NCI-H1930 (cell line): ENCODE measurements at places on chromosomes 7 and 10.

- no peak for DNase-seq
Measured at GRCh38 chr10:51768886-51769465, 69.6 kb upstream of the CSTF2T start.

DNA sequence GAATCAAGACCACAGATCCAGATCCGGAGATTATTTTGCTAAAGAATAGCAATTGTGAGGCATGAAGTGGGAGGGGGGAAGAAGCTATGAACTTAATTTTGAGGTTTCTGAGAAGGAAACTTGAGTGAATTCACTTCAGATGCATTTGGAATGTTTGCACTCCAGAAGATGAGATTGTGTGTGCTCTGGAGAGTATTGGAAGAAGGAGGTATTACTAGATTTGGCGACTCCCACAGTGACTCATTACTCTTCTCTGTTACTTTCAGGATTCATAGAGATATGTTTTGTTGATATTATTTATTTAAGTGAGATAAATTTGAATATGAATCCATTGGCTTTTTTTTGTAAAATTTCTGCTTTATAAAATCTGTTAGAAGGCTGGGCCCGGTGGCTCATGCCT lies 80.7 kb downstream of the ANKRD30A start:
- DNase-seq, result no peak

DNA sequence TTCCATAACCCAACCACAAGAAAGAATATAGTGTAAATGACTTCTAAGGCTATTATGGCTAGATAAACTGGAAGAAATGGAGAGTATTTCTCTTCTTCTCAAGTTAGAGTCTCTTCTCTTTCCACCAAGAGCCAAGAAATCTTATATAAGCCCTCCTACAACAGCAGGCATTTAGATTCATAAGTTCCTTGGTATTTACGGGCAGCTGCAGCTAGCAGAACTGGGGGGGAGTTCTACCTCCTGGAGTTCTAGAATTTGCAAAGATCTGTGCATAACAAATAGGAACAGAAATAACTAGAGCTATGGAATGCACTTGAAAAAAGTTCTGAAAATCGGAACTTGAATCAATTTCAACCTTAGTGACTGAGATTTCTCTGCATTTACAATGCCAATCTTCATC lies 715.2 kb upstream of the GRM3 start:
- no peak for DNase-seq

GRCh38 chr10:121526801-121527221 lies 71.4 kb downstream of the FGFR2 start:
- DNase-seq, result no peak

DNA sequence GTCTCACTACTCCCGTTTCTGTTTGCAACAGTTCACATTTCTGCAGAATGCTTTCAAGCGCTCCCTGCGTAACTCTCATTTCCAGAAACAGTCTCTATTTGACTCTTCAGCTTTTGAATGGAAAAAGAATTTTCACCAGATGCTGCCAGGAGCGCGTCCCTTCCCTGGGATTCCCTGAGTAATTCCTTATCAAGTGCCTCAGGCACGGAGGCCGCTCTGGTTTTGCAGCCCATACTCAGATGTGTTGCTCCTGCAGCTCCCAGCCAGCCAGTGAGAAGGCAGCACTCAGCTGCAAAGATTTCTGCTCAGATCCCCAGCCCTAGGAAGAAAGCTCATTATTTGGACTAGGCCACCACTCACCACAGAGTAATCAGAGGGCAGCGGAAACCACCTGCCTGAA lies 161.1 kb upstream of the CHST15 start:
- no peak for DNase-seq

- no peak for DNase-seq
Measured at GRCh38 chr7:47327346-47327697, 254.6 kb downstream of the TNS3 start.

- DNase-seq, result no peak
Measured at GRCh38 chr10:28585076-28585475, 52.2 kb downstream of the WAC start.

GRCh38 chr10:14481752-14482151 lies 151.0 kb upstream of the FRMD4A start:
- no peak for DNase-seq

- DNase-seq, result no peak
Measured at GRCh38 chr10:52644373-52645186, 128.0 kb downstream of the MBL2 start.

DNA sequence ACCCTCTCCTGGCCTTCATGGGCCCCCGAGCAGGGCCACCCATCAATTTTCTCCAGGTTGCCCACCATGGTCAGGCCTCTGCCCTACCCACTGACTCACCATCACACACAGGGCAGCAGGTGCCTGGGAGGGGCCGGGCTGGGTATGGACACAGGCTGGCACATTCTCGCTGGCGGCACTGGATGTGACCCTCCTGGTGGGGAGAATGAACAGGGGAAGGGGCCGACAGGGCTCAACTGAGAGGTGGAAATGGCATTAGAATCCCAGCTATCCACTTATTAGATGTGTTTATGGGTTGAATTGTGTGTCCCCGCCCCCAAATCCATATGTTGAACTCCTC lies 16.4 kb downstream of the KCP start:
- DNase-seq, result no peak

GRCh38 chr10:29469481-29470354 lies 165.1 kb downstream of the SVIL start:
- no peak for DNase-seq

DNA sequence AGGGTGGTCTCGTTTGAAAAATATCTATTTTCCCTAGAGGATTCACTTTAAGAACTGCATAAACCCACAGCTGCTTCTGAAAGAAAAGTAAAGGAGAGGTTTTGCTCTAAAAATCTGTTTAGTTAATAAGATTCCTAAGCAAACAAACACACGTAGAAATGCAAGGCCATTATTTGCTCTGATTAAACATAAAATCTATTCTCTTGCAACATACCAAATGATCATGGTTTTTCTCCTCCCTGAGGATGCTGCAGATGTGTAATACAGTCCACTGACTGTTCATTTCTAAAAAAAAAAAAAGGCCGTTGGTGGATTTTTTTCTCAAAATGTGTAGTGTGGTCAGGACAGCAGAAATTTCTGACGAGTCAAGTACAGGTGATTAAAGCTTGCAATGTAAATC lies 98.6 kb downstream of the BUB3 start:
- DNase-seq, result peak; percentile 67

DNA sequence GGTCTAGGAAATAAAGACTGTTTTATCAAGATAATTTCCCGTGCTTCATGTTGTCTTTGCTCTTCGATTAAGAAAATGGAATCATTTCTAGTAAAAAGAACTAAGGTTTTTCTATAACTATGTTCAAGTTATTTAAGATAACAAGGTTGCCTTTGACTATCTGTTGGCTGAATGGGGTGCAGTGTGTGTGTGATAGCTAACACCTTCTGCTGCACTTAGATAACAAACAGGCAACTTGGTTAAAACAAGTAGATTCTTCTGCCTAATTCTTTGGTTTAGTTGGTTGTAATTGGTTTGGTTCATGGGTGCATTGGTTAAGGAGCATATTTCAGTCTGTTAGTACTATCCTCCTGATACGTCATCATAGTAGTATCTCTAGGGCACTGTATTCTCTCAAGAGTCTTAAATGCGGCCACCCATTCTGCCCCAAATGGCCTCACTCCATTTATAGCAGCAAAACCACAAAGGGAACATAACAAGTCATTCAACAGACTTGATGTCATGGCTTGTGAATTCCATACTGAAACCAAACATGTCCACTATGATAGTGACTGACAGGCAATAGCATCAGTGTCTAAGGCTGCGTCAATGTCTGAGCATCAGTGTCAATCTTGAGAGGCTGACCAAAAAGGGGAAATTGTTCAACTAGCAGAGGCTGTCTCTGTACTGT lies 55.7 kb downstream of the CCDC3 start:
- no peak for DNase-seq

GRCh38 chr10:34241226-34242000 lies 573.7 kb downstream of the PARD3 start:
- DNase-seq, result no peak

DNA sequence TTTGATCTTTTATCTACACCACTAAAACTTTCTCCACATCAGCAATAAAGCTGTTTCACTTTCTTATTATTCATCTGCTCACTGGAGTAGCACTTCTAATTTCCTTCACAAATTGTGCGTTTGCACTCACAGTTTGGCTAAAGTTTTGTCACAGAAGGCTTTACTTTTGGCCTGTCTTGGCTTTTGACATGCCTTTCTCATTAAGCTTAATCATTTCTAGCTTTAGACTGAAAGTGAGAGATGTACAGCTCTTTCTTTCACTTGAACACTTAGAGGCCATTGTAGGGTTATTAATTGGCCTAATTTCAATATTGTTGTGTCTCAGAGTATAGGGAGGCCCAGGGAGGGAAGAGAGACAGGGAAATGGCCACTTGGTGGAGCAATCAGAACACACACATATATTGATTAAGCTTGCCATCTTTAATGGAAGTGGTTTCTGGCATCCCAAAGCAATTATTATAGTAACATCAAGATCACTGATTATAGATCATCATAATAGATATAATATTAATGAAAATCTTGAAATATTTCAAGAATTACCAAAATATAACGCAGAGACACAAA lies 512.5 kb downstream of the ETV1 start:
- no peak for DNase-seq

GRCh38 chr10:102455893-102456471 lies 4.6 kb upstream of the C10orf95 start:
- DNase-seq, result peak; percentile 6

- no peak for DNase-seq
Measured at GRCh38 chr10:93392121-93392520, 90.0 kb downstream of the MYOF start.

GRCh38 chr7:126840869-126841268 lies 411.9 kb downstream of the GRM8 start:
- DNase-seq, result peak; percentile 43

GRCh38 chr10:86446440-86446839 lies 75.2 kb downstream of the WAPL start:
- no peak for DNase-seq

- no peak for DNase-seq
Measured at GRCh38 chr7:18064242-18064838, 36.7 kb upstream of the PRPS1L1 start.

GRCh38 chr7:6015917-6016652 lies 7.0 kb downstream of the AIMP2 start:
- DNase-seq, result no peak

DNA sequence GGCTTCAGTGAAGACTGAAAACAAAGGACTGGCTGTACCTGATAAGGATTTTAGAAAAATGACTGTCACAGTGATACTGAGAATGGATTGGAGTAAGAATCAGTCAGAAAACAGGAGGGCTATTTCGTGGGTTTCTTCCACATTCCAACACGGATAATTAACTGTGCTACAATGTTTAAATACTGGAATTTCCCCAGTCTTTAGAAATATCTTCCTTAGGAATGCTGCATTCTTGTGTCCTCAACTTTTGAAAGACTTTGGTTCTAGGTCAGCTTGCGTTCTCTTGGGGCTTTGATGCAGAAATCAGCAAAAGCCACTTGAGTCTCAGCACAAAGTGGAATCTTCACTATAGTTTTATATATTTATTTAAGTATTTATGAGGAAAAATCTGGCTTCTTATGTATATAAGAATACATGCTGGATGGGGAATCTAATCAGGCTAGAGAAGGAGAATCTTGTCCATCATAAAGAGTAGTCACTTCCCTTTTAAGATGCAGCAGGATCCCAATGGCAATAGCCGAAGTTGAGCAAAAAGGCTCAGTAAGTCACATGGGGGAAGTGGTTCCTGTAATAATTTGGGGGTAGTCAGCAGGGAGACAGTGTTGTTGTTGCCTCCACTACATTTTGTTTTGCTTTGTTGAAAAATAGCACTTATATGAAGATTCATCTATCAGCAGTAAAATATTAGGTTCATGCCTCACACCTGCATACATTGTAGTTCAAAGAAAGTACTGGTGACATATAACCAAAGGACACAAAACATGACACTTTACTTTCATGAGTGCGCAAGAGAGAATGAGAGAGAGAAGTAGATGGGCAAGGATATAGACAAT lies 86.0 kb downstream of the CH25H start:
- DNase-seq, result no peak

DNA sequence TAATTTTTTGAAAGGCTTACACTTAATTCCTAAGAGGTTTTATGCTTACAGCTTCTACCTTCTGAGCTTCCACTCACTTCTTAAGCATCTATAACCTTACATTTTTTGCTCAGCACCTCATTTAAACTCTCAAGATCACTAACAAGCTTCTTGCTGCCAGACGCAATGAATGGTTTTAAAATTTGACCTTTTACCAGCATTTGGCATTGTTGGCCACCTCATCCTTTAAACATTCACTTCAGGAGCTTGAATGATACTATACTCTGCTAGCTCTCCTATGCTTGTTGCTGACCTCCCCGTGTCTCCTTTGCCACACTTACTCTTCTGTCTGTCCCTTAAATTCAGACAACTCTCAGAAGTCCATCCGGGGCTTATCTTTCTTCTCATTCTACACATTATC lies 37.7 kb upstream of the ODAD2 start:
- DNase-seq, result no peak

DNA sequence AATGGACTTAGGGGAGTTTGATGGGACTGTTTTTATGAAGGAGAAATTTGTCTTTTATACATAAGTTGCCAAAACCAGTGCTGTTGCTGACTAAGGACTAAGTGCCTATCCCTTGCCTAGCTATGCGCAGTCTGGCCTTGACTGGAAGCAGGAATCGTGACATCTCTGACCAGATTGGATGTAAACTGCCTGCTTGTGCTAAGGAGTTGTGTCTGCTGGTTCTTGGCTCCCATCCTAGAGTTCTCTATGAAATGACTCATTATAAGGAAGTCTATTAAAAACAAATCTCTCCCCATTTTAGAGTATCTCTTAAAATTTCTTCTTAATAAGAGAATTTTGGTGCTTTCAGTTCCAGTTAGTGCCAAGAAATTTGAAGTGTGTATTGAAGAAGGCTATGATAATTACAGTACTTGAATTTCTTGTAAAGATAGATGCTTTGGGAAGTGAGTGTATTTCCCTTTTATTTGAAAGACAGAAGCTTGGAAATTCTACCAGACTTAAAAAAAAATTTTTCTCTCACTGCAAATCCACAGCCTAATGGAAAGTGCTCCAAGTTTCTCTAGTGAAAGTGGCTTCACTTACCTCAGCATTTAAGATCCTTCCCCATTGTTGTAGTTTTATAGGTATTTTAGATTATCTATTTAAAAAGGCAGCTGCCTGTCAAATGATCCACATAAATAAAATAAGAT lies 77.6 kb downstream of the BICC1 start:
- no peak for DNase-seq

DNA sequence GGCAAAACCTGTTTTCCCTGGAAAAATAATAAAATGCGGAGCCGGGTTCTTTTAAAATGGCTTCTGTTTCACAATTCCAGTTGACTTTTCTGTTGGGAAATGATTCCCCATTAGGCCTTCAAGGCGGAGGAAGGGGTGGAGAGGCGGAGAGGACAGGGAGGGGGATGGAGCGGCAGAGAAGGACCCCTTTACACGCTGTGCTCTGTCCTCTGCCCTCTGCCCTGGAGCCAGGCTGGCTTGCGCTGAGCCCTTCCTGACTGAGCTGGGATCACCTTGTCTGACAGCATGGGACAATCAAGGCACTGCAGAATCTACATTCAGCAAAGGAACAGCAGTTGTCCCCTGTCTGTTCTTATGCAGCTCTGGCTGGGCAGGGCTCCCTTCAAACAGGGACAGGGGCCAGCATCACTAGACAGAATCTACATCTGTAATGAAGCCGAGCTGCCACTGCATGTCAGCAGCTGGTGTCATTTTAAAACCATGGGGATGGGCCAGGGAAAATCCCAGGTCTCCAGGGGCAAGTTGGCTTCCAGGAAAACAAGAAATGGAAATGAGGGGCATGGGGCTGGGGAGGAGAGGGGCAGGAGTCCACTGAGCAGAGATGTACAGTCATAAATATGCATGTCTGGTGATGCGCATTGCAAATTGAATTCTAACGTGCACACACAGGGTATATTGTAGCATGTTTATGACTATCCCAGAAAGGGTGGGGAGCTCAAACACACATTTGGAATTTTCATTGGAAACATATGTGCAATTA lies 120.0 kb downstream of the MKX start:
- DNase-seq, result no peak
